ENCODE measurements at places on chromosomes 1 and 21. TPM values are rescaled to one million over a fixed set of nuclear protein-coding genes. Genes with fewer than 3 reads are reported as not detected.

Gene C1orf52
- total RNA-seq, result 21.4 TPM

GRCh38 chr1:59315529-59316463 lies 18.9 kb downstream of the FGGY start:
- no peak for DNase-seq

DNA sequence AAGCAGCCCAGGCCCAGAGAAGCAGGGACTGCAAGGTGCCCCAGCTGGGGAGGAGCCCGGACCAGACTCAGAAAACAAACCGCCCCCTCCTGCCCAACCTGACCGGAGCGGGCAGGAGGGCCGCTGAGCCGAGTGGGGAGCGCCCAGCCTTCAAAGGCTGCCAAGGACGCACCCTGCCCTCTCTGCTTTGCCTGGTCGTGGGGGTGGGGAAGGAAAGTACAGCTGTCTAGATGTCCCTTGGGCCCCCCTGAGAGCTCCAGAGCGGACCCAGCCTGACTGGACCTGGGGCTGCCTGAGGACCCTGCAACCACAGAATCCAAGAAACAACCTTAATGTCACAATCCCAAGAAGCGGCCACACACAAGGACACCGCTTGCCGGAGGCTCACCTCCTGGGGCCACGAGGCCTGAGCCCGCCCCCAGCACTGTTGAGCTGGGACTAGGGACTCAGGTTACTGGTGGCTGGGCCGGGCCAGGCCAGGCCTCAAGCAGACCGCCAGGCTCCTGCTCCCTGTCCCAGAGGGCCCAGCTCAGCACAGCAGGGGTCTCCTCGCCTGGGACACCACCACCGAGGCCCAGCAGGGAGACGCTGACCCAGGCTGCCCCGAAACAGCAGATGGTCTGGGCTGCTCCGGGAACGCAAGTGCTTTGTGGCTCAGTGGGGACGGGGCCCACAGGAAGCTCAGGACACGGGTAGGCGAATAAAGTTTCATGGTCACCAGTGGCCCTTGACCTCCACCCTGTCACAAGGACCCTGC lies 1.4 kb downstream of the DVL1 start:
- no peak for DNase-seq

Gene CDKN2C
- 56.1 TPM for total RNA-seq

- peak; percentile 44 for DNase-seq
Observed at GRCh38 chr1:2145946-2146835, 48.4 kb downstream of the FAAP20 start.

Gene UTS2
- total RNA-seq, result 1.1 TPM
